Activated B cell treated with CpG ODN at 0.5 μM for 24 hours (primary cell): ENCODE measurements at places on chromosomes 3 and 15. TPM values are rescaled to one million over a fixed set of nuclear protein-coding genes. Genes with fewer than 3 reads are reported as not detected.

CEP152 gene
- 12.1 and 15.4 TPM in 2 replicates for total RNA-seq

ACKR4 gene
- 0.11 and 0.15 TPM in 2 replicates for total RNA-seq

GOLGA8S gene
- 0.09 and 0.10 TPM in 2 replicates for total RNA-seq

SERINC4 gene
- total RNA-seq: 0.11 and 0.20 TPM in 2 replicates

CCDC9B gene
- total RNA-seq: 0.91 and 2.1 TPM in 2 replicates

DTWD1 gene
- 20.5 and 21.4 TPM in 2 replicates for total RNA-seq

SLC9C1 gene
- 0.24 and 0.58 TPM in 2 replicates for total RNA-seq

IQSEC1 gene
- 260 and 296 TPM in 2 replicates for total RNA-seq

WNT5A gene
- not detected in 2 replicates for total RNA-seq

CD80 gene
- total RNA-seq: 71.4 and 88.1 TPM in 2 replicates

DNA sequence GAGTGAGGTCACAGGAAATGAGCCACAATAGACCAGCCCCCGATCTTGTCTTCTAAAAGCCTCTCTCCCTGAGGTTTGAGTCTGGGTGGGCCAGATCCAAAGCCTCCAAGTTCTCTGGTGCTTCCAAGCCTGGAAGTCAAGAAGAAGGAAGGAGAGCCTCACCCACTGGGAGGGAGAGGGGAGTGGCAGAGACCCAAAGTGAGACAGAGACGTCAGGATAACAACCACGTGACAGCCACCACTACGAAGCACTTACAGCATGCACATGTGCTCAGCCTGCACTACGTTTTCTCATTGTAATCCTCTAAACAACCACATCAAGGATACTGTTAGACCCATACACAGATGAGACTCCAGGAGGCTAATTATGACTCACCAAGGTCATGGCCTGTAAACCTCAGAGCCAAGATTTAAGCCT is 197.3 kb upstream of the LINGO1 start:
- no peaks in the 10 kb centered on the region for H3K36me3 ChIP-seq
- H3K4me3 ChIP-seq: no peak overlapping the region
- H3K27me3 ChIP-seq: peaks cover 7% of the 10 kb centered on the region
- no peaks in the 10 kb centered on the region for H3K4me1 ChIP-seq
- no peak for DNase-seq

- H3K36me3 ChIP-seq: no peaks in the 10 kb centered on the region
- H3K27me3 ChIP-seq: peaks cover 4% of the 10 kb centered on the region
- no peak for DNase-seq
Observed at GRCh38 chr3:40096661-40097111, 212.8 kb upstream of the EIF1B start.

DNA sequence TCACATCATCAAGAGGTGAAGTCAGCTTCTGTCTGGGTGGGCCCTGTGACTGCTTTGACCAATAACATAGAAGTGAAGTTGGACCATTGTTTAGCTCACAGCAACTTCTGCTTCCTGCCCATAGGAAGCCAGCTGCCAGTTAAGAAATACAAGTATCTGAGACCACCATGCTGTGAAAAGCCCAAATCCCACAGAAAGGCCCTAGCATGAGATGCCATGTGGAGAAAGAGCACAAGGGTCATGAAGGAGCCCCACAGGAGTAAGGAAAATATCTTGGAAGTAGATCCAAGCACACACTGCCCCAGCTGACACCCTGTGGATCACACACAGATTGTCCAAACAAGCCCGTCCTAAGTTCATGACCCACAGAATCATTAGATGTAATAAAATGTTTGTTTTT is 28.5 kb downstream of the RTP4 start:
- H3K27ac ChIP-seq: no peak overlapping the region
- H3K4me1 ChIP-seq: no peaks in the 10 kb centered on the region
- no peak overlapping the region for H3K4me3 ChIP-seq
- no peak for DNase-seq
- no peaks in the 10 kb centered on the region for H3K36me3 ChIP-seq

GRCh38 chr3:27209617-27210264 is 159.4 kb downstream of the NEK10 start:
- H3K27me3 ChIP-seq: no peaks in the 10 kb centered on the region
- H3K27ac ChIP-seq: no peak overlapping the region
- DNase-seq: no peak
- no peak overlapping the region for H3K4me3 ChIP-seq
- no peaks in the 10 kb centered on the region for H3K4me1 ChIP-seq

- H3K27ac ChIP-seq: no peak overlapping the region
- no peak for DNase-seq
- no peaks in the 10 kb centered on the region for H3K36me3 ChIP-seq
Observed at GRCh38 chr3:64651741-64652241, 36.0 kb downstream of the ADAMTS9 start.

DNA sequence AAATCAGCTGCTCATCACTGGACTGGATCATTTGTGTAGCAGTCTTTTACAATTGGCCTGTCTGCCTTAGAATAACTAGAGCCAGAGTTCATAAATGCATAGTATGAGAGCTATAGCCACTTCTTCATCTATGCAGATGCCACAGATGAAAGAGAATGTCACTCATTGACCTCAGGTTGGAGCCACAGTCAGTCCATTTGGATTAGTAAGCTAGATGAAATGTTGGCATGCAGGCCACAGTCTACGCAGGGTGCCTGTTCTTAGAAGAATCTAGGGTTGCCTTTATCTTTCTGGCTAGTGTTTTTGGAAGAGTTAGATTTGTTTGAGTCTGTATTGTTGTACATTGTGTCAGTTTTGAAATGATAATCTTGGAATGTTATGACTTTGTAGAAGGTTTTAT is 25.4 kb upstream of the EDEM1 start:
- peaks cover 7% of the 10 kb centered on the region for H3K36me3 ChIP-seq
- no peak for DNase-seq
- peaks cover 76% of the 10 kb centered on the region for H3K4me1 ChIP-seq
- H3K27me3 ChIP-seq: no peaks in the 10 kb centered on the region
- no peak overlapping the region for H3K27ac ChIP-seq

DNA sequence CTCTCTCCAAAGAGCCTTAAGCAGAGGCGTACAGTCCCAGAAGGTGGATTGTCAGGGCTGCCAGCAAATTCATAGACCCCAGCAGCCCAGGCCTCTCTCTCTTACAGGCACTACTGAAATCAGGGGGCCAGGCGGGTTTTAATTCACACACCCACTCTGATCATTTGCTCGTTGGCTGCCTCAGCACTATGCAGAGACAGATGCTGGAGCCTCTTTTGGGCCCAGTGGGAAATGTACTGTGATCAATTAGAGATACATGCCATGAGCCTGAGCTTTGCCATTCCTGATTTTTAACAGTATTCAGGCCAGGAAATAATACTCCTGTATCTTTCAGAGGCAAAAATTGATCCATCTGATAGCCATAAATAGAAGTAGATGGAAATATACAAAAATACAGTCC is 53.0 kb downstream of the CMTM6 start:
- H3K4me3 ChIP-seq: no peak overlapping the region
- H3K4me1 ChIP-seq: peaks cover 54% of the 10 kb centered on the region
- H3K27me3 ChIP-seq: no peaks in the 10 kb centered on the region
- no peak overlapping the region for H3K27ac ChIP-seq

GRCh38 chr3:11601446-11602238 is 42.1 kb downstream of the VGLL4 start:
- peaks cover 47% of the 10 kb centered on the region for H3K4me1 ChIP-seq
- H3K36me3 ChIP-seq: peaks cover 40% of the 10 kb centered on the region
- peak; percentile 68 for DNase-seq
- peak overlapping the region; percentile 91 for H3K27ac ChIP-seq
- H3K4me3 ChIP-seq: peak overlapping the region; percentile 80

DNA sequence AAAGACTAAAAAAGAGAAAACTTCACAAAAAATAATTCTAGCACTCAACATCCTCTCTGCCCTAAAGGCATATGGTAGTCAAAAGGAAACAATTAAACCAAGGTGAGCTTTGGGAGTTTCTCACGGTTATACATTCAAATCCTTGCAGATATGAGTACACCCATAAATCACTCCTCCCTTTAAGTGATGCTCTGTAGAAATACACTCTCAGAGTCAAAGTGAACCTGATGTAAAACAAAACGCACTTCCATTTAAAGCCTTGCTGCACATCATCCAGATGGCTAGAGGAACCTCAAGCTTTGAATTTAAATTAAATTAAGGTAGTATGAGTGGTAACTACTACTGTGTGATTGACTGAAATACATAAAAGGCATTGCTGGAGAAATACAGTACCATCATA is 36.0 kb upstream of the AADAC start:
- H3K36me3 ChIP-seq: no peaks in the 10 kb centered on the region
- peaks cover 2% of the 10 kb centered on the region for H3K27me3 ChIP-seq
- H3K4me3 ChIP-seq: no peak overlapping the region

GRCh38 chr15:73110201-73110600 is 57.9 kb downstream of the NEO1 start:
- H3K4me1 ChIP-seq: no peaks in the 10 kb centered on the region
- H3K36me3 ChIP-seq: no peaks in the 10 kb centered on the region
- DNase-seq: no peak
- H3K4me3 ChIP-seq: no peak overlapping the region
- peaks cover 13% of the 10 kb centered on the region for H3K27me3 ChIP-seq

- H3K27ac ChIP-seq: no peak overlapping the region
- no peak for DNase-seq
- no peaks in the 10 kb centered on the region for H3K4me1 ChIP-seq
- no peaks in the 10 kb centered on the region for H3K36me3 ChIP-seq
- peaks cover 7% of the 10 kb centered on the region for H3K27me3 ChIP-seq
- H3K4me3 ChIP-seq: no peak overlapping the region
Observed at GRCh38 chr15:80325206-80325605, 73.2 kb upstream of the CTXND1 start.

GRCh38 chr15:48119277-48119676 is 1.5 kb upstream of the SLC24A5 start:
- H3K4me1 ChIP-seq: no peaks in the 10 kb centered on the region
- peaks cover 10% of the 10 kb centered on the region for H3K27me3 ChIP-seq
- H3K36me3 ChIP-seq: no peaks in the 10 kb centered on the region

- no peaks in the 10 kb centered on the region for H3K4me1 ChIP-seq
- no peaks in the 10 kb centered on the region for H3K27me3 ChIP-seq
- no peak overlapping the region for H3K4me3 ChIP-seq
- H3K27ac ChIP-seq: no peak overlapping the region
- DNase-seq: no peak
Observed at GRCh38 chr3:193096076-193096475, 144.9 kb upstream of the PLAAT1 start.

DNA sequence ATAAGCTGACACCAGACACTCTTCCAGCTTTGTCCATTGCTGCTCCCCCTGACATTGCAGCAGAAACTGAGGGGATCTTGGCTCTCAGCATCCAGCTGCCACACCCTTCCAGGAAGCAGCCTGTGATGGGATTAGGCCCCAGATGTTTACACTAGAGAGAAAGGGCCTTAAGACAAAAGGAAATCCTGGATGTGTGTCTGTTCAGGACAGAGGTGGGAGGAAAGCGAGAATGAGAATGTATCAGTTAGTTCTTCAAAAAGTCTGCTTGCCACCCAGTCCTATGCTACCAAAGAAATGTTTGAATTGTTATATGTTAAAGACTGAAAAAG is 58.8 kb downstream of the HES1 start:
- H3K4me3 ChIP-seq: peak overlapping the region; percentile 29
- no peaks in the 10 kb centered on the region for H3K36me3 ChIP-seq
- H3K27ac ChIP-seq: peak overlapping the region; percentile 74

DNA sequence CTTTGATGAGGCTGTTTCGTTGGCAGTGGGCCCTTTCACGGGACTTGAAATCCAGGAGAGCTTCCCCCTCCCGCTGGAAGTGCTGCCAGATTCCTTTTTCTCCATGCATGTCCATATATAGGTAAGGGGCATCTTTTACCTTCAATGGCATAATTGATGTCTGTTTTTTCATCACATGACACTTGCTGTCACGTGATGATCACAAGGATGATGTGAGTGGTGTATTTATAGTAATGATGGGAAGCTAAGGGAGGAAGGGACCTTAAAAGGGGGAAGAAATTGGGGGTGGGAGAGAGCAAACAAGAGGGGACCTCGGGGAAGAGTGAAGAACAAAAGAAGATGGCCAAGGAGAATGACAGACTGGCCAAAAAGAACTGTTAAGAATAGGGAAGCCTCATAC is 11.3 kb upstream of the SUSD5 start:
- H3K4me3 ChIP-seq: no peak overlapping the region
- H3K4me1 ChIP-seq: peaks cover 3% of the 10 kb centered on the region
- DNase-seq: no peak
- H3K27ac ChIP-seq: no peak overlapping the region

DNA sequence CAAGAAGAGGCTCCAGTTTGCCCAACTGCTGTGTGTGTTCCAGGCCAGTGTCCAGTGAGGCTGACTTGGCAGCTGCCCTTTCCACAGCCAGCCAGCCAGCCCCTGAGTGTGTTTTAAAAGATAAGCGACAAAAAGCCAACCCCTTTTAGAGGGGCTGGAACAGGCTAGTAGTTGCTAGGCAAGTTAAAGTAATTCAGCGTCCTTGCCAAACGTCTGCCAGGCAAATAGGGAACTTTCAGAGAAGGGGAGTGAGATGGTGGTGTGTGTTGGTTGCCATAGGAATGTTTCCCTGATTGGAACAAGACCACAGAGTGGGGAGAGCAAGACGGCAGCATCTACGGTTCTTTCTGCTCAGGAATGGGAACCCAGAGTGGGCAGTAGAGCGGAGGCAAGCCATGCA is 86.3 kb downstream of the TMEM108 start:
- H3K4me3 ChIP-seq: no peak overlapping the region
- H3K27me3 ChIP-seq: peaks cover 5% of the 10 kb centered on the region
- H3K27ac ChIP-seq: no peak overlapping the region
- no peaks in the 10 kb centered on the region for H3K4me1 ChIP-seq

- H3K27ac ChIP-seq: peak overlapping the region; percentile 56
- peaks cover 42% of the 10 kb centered on the region for H3K36me3 ChIP-seq
- peak overlapping the region; percentile 5 for H3K4me3 ChIP-seq
- H3K4me1 ChIP-seq: peaks cover 49% of the 10 kb centered on the region
- no peaks in the 10 kb centered on the region for H3K27me3 ChIP-seq
- DNase-seq: no peak
Observed at GRCh38 chr15:64985366-64986033, 4.2 kb downstream of the SPG21 start.

GRCh38 chr15:100940767-100941379 is 21.7 kb downstream of the LRRK1 start:
- peaks cover 2% of the 10 kb centered on the region for H3K36me3 ChIP-seq
- no peak for DNase-seq
- no peaks in the 10 kb centered on the region for H3K27me3 ChIP-seq
- no peak overlapping the region for H3K4me3 ChIP-seq

- no peaks in the 10 kb centered on the region for H3K4me1 ChIP-seq
- H3K4me3 ChIP-seq: no peak overlapping the region
- peaks cover 20% of the 10 kb centered on the region for H3K36me3 ChIP-seq
- H3K27me3 ChIP-seq: no peaks in the 10 kb centered on the region
Observed at GRCh38 chr15:51814606-51815005, 14.8 kb upstream of the TMOD3 start.

- no peaks in the 10 kb centered on the region for H3K4me1 ChIP-seq
- DNase-seq: no peak
- no peaks in the 10 kb centered on the region for H3K27me3 ChIP-seq
- H3K4me3 ChIP-seq: no peak overlapping the region
Observed at GRCh38 chr3:78970656-78971055, 797.1 kb downstream of the ROBO1 start.

- DNase-seq: no peak
- no peaks in the 10 kb centered on the region for H3K4me1 ChIP-seq
- H3K36me3 ChIP-seq: no peaks in the 10 kb centered on the region
- H3K27ac ChIP-seq: no peak overlapping the region
- no peaks in the 10 kb centered on the region for H3K27me3 ChIP-seq
- no peak overlapping the region for H3K4me3 ChIP-seq
Observed at GRCh38 chr15:36827824-36828223, 248.4 kb downstream of the CDIN1 start.

GRCh38 chr15:60326824-60327654 is 70.7 kb downstream of the ANXA2 start:
- H3K4me3 ChIP-seq: no peak overlapping the region
- H3K36me3 ChIP-seq: no peaks in the 10 kb centered on the region
